ENCODE measurements at places on chromosomes 1 and 21. TPM values are rescaled to one million over a fixed set of nuclear protein-coding genes. Genes with fewer than 3 reads are reported as not detected.
A peak's percentile ranks its signal among the peaks of the same experiment; 100 is the strongest.

MTX1 gene
- total RNA-seq: 52.8 TPM

PM20D1 gene
- 0.34 TPM for total RNA-seq

GRCh38 chr1:5603353-5604104 lies 388.7 kb downstream of the NPHP4 start:
- no peak for DNase-seq

DNA sequence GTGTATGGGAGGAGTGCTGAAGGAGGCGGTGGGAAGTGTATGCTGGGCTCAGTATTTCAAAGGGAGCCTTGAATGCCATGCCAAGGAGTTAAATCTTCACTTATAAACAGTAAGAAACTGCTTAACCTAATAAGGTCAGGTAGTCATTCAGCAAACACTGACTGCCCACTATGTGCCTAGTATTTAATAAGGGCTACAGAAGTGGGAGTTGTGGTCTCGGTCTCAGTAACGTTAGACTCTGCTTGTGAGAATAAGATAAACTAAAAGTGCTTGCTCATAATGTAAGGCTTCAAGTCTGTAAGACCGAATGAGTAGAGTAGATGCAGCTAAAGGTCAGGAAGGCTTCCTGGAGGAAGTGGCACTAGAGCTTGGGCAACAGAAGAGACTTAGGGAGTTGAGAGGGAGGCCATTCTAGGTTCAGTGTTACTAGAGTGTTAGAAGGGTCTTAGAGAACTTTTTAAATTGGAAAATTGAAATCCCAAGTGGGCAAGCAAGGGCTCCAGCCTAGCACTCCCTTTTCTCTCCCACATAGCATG lies 6.0 kb downstream of the MARCKSL1 start:
- DNase-seq: no peak

DNA sequence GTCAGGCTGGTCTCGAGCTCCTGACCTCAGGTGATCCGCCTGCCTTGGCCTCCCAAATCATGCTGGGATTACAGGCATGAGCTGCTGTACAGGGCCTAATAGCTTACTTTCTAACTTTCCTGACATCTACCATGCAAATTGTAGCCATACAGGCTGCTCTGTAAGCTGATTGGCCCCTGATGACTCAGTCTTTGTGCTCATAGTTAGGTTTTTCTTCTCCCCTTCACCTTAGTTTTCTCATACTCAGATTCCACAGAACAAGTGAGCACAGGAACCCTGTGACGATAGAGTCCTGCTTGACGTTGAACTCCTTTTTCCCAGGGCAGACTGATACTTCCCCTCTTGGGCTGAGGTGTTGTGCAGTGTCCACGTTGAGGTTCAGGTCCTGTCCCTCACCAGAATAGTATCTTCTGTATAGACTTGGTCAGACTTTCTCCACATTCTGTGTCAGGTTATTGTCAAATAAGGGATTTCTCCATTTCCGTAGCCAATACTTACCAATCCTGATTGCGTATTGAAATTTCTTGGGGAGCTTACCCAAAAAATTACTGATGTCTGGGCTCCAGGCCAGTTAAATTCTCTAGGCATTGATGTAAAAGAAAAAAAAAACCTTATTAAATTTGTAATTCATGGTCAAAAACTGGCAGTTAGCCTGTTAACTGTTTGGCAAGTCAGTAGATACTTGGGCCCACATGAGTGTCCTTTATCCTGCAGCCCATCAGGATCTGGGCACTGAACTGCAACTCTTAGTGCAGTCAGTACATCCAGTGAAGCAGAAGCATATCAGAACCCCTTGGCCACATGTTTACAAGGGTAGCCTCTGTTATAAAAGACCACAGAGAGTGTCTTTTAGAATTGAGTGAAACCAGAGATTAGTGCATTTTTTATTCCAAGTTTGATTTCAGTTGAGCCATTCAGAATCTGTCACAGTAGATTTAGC lies 118.2 kb downstream of the DYRK1A start:
- no peak for DNase-seq

DNA sequence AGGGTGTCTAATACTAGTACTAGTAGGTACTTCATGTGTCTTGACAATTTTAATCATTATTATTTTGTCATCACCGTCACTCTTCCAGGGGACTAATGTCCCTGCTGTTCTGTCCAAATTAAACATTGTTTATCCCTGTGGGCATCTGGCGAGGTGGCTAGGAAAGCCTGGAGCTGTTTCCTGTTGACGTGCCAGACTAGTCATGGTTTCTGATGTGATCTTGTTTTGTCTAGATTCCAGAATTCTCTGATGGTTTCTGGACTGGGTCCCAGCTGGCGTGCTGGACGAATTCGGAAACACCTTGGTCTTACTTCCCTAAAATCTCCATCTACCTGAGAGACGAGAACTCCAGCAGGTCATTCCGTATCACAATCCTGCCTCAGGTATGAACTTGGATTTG lies 66.1 kb upstream of the FAM3B start:
- no peak for DNase-seq

- DNase-seq: no peak
Measured at GRCh38 chr1:242454262-242455051, 70.0 kb downstream of the PLD5 start.

SERPINC1 gene
- 0.25 TPM for total RNA-seq

DNA sequence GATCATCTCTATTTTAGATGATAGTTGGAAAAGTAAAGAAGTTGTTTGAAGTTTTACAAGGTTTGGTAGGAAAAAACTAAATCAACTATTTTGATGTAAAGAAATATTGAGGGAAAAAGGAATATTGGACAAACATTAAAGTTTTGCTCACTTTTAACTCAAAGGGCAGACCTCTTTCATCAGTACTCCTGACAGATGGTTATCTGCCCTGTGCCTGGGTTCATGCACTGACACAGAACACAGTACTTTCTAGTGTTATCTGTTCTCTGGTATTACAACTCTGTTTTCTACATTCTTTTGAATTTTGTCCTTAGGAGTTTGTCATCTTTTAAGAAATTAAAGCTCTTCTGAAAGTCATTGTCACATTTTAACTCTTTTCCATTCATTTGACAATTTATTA lies 118.7 kb downstream of the POU2F1 start:
- no peak for DNase-seq

GRCh38 chr1:89464008-89464407 lies 60.6 kb upstream of the LRRC8B start:
- DNase-seq: peak; percentile 30

CRP gene
- total RNA-seq: not detected

DNA sequence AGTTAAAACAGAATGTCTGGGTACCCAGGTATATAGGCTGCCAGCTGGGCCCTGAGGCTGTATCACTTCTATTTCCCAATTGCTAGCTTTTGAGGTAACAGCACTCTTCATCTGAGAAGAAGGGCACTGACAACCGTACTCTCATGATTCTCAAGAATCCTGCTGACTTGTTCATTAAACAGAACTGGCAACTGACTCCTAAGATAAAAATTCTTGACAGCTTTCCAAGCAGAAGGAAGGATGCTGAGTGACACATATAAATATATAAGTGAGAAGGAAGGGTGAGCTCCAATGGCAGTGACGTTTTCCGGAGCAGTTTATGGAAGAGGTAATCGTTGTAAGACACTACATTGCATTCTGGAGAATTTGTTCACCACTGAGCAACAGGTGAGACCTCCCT lies 48.1 kb upstream of the NRIP1 start:
- DNase-seq: no peak

ELOVL1 gene
- total RNA-seq: 72.1 TPM

TEDDM1 gene
- total RNA-seq: not detected

DNA sequence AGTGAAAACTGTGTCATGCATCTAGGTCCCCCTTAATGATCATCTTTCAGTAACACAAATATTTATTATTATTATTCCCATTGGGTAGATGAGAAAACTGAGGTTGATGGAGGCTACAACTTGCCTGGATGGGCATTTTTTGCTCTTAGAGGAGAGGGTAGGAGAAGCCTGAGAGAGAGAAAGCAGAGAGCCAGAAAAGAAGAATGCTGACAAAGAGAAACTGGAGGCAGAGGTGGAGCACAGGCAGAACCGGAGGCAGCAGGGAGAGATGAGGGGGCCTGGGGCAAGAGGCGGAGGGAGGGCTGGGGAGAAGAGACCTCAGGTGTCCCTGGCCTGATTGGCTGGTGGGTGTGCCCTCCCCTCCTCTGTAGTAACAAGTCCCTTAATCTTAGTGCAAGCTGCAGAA lies 4.1 kb downstream of the BLACAT1 start:
- DNase-seq: no peak

DNA sequence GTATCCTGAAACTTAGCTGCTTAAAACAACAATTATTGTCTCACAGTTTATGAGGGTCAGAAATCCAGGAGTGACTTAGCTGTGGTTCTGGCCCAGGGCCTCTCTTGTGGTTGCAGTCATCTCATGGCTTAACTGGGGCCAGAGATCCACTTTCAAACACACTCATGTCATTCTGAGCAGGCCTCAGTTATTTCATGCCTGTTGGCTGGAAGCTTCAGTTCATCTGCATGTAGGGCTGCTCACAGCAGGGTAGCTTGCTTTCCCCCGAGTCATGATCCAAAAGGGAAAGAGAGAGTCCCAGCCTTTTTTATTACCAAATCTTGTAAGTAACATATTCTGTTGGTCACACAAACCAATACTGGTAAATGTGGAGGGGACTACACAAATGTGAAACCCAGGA lies 96.6 kb upstream of the B3GALT2 start:
- DNase-seq: no peak

BARHL2 gene
- total RNA-seq: not detected

SLAMF6 gene
- total RNA-seq: 55.0 TPM

DNA sequence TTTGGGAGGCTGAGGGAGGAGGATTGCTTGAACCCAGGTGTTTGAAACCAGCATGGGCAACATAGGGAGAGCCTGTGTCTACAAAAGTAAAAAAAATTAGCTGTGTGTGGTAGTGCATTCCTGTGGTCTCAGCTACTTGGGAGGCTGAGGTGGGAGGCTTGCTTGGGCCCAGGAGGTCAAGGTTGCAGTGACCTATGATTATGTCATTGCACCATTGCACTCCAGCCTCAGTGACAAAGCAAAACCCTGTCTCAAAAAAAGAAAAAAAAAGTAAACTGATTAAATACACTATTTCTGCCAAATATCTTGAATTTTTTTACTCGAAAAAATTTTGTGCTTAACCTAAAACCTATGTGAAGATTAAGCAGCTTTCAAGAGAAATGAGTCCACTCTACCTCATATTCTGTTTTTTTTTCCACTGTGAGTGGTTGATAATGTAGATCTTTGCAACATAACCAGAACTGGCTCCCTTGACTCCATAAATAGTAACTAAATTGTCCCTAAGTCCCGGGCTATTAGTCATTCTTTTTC lies 19.4 kb upstream of the ZNF281 start:
- no peak for DNase-seq

- DNase-seq: no peak
Measured at GRCh38 chr1:230965535-230965934, 13.1 kb downstream of the TTC13 start.

TIE1 gene
- total RNA-seq: not detected

- DNase-seq: no peak
Measured at GRCh38 chr1:27481994-27482620, 7.9 kb downstream of the WASF2 start.

DNA sequence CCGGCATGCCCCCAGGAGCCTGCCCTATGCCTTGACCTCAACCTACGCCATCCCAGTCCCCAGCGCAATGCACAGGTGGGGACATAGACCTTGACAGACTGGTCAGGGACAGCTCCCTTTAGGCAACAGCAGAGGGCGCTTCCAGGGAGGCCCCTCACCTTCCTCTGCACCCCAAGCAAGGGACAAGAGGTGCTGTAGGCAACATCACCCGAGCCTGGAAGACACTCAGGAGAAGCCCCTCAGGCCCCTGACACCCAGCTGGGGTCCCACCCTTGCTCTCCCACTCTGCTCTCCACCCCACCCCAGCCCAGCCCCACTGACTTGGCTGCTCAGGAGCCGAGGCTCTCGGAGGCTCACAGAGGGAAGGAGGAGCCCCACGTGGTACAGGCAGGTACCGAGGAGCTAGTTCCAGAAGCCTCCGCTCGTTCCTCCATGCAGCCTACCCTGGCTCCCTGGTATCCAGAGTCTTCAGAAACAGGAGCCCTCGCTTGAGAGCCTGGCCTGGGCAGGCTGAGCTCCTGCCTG lies 2.4 kb upstream of the WNT3A start:
- peak; percentile 43 for DNase-seq

MNDA gene
- total RNA-seq: not detected

GRCh38 chr1:21736876-21737275 lies 46.1 kb downstream of the USP48 start:
- DNase-seq: peak; percentile 27

ANXA9 gene
- total RNA-seq: 0.28 TPM

COL24A1 gene
- total RNA-seq: not detected

GRCh38 chr1:20530306-20530705 lies 22.1 kb upstream of the FAM43B start:
- DNase-seq: no peak

SLC16A4 gene
- total RNA-seq: 0.44 TPM

DNA sequence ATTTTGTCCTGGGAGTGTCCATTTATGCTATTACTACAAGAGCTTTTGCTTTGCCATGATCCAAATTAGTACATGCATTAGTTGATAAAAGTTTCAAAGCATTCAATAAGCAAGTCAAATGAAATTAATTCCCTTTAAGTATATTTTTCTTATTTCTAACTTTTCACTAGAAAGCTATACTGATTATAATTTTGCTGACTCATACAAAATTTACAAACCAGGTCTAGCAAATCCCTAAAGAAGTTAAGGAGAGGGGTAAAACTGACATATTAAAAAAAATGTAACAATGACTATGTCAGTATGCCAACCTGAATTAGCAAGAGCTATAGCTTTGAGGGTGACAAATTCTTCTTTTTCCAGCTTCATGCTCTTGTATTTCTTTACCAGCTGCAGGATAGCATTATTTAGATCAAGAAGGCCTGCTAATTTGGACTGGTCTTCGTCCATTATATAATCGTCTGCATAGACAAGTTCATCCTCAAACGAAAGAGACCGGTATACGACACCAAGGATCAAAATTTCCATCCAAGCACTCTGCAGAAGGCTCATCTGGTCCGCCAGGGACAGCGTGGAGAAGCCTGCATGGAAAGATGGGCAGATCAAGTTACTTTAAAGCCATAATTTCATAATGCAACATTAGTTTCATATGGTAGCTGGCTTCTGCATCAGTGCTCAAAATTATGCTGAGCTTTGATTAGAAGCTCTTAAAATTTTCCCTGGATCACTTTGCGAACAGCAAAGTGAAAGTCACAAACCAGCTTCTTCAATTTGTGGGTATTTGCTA lies 95.8 kb upstream of the USH2A start:
- DNase-seq: no peak

OXCT2 gene
- 0.49 TPM for total RNA-seq

GRCh38 chr1:224860488-224861338 lies 68.8 kb upstream of the DNAH14 start:
- DNase-seq: no peak

DNA sequence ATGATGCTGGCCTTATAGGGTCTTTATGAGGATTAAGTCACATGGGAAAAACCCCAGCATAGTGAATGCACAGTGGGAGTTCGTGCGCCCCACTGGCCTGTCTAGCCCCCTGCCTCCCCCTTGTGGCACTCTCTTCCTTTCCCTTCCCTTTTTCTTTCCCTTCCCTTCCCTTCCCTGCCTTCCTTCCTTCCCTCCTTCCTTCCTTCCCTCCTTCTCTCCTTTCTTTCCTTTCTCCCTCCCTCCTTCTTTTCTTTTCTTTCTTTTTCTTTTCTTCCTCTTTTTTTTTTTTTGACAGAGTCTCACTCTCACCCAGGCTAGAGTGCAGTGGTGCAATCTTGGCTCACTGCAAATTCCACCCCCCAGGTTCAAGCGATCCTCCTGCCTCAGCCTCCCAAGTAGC lies 38.6 kb downstream of the HTR6 start:
- DNase-seq: no peak

All from activated CD4-positive, alpha-beta T cell treated with anti-CD3 and anti-CD28 coated beads for 36 hours (primary cell).